LNCaP clone FGC (cell line): ENCODE measurements at places on chromosomes 3 and 15.

DNA sequence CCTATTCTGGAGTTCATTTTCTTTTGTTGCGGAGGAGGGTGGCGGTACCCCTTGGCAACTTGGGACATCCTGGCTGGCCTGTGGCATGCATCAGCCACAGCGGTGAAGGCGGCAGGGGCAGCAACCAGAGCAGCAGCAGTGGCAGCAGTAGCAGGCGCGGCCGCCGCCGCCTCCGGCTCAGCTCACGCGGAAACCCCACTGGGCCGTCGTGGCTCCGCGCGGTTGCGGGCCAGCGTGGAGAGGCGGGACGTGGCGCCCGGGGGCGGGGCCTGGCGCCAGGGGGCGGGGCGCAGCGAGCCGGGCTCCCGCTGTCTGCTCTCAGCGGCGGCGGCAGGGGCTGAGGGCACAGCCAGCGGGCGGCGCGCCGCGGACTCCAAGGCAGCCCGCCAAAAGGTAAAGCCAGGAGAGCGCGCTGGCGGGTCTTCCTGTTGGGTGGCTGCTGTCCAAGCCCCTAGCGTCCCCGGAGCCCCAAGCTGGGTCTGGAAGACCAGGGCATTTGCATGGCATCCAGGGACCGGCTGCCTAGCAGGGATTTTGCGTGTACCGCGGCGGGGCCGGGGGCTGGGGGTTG lies 334.4 kb upstream of the THRB start:
- DNase-seq, result no peak

DNA sequence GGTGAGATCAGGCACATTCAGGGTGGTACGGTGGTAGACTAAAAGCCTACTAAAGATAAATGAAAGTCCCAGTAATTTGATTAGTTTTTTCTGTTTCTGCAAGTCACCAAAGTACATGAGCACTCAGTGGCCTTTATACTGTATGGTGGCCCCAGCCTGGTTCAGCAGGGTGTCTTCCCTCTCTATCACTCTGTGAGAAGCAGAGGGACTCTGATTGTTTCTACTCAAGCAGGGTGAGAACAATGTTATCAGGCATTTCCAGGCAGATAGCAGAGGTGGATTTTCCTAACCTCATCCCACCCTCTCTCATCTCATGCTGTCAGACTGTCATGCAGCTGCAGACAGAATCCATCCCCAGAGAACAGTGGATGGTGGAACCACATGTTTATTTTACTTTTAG lies 71.5 kb upstream of the BFSP2 start:
- DNase-seq, result no peak

DNA sequence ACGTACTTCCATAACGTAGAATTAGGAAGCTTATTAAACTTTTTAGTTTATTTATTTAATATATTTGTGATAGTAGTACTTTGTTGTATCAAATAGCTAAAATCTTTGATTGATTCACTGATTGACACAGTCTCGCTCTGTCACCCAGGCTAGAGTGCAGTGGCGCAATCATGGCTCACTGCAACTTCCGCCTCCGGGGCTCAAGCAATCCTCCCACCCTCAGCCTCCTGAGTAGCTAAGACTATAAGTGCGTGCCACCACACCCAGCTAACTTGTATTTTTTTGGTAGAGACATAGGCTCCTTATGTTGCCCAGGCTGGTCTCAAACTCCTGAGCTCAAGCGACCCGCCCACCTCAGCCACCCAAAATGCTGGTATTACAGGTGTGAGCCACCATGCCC lies 5.7 kb downstream of the APH1B start:
- no peak for DNase-seq

- DNase-seq, result no peak
Measured at GRCh38 chr3:8345398-8345797, 156.2 kb upstream of the LMCD1 start.

- no peak for DNase-seq
Measured at GRCh38 chr3:2362122-2362521, 263.5 kb downstream of the CNTN4 start.

DNA sequence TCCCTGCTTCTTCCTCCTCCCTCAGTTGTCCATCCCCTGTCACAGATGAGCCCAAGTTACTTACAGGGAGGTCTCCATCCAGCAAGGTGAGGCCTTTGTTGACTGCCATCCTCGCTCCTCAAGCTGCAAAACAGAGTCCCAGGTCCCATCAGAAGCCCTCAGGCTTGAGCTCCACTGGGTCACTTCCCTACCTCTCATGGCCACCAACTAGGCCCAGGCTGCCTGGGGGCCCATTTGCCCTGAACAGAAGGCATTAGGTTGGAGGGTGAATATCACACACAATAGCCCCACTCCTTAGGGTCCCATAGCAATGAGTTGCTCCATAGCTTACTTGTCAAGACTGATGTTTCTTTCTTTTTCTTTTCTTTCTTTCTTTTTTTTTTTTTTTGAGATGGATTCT lies 1.8 kb downstream of the PLIN1 start:
- no peak for DNase-seq

DNA sequence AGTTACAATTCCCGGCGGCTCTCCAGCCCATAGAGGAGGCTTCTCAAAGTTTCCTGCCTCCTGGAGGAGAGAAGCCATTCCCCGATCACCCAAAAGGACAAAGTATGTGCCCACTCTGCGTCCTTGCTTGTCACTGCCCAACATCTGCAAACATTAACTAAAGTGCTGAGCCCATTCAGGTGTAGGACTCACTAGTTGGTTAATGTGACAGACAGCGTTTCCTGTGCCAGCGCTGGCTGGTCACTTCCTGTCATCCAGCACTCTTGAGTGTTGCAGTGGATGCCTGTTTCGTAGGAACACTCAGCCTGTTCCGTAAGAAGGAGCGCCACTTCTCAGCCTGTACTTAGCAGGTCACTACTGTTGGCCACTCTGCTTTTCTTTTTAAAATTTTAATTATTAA lies 100.3 kb downstream of the APBA2 start:
- DNase-seq, result no peak

GRCh38 chr15:66954601-66955000 lies 110.8 kb upstream of the SMAD3 start:
- no peak for DNase-seq

DNA sequence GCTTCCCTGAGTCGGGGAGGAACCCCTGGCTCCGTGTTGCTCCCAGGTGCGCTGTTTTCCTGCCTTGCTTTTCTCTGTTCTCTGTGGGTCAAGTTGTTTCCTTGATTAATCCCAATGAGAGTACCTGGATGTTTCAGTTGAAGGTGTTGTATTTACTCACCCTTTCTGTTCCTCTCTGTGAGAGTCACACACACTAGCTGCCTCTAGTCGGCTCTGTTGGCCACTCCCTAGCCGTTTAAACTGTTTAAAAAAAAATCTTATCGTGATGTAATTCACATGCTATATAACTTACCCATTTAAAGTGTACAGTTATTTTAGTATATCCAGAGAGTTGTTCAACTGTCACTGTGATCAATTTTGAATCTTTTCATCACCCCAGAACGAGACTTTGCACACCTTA lies 74.0 kb downstream of the AKAP13 start:
- DNase-seq, result no peak

DNA sequence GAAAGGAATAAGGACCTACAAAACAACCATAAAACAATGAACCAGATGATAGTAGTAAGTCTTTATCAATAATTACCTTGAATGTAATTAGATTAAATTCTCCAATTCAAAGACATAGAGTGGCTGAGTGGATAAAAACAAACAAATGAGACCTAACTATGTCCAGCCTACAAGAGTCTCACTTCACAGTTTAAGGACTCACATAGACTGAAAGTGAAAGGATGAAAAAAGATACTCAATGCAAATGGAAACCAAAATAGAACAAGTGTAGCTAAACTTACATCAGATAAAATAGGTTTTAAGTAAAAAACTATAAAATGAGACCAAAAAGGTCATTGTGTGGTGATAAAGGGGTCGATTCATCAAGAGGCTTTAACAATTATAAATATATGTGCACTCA lies 21.9 kb upstream of the NR1I2 start:
- DNase-seq, result no peak

- DNase-seq, result no peak
Measured at GRCh38 chr15:48170981-48171380, 7.1 kb downstream of the MYEF2 start.

DNA sequence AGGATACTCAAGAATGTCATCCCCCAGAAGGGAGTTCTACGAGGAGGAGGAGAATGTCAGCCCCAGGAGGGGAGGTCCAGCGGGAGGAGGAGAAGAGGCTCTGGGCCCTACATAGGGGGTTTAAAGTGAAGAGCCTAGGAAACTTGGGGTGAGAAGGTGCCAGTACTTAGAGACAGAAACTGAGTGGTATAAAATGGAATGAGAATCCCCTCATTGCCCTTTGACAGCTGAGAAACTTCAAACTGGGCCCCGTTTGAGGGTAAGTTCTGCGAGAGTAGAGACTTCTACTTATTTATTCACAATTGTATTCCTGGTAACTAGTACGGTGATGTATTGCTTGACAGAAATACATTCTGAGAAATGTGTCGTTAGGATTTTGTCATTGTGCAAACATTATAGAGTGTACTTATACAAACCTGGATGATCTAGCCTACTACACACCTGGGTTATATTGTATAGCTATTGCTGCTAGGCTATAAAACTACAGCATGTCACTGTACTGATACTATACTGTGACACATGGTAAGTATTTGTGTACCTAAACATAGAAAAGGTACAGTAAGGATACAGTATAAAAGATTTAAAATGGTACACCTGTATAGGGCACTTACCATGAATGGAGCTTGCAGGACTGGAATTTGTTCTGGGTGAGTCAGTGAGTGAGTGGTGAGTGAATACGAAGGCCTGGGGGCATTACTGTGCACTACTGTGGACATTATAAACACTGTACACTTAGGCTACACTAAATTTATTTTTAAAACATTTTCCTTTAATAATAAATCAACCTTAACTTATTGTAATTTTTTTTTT lies 62.0 kb downstream of the TSC22D2 start:
- no peak for DNase-seq

- DNase-seq, result no peak
Measured at GRCh38 chr3:122502941-122503340, 11.8 kb downstream of the KPNA1 start.

GRCh38 chr3:121660356-121661171 lies at the start of gene HCLS1:
HCLS1 (minus strand) TSS chr3:121660903; CDS start chr3:121658347, 2,556 bp downstream.
- no peak for DNase-seq

DNA sequence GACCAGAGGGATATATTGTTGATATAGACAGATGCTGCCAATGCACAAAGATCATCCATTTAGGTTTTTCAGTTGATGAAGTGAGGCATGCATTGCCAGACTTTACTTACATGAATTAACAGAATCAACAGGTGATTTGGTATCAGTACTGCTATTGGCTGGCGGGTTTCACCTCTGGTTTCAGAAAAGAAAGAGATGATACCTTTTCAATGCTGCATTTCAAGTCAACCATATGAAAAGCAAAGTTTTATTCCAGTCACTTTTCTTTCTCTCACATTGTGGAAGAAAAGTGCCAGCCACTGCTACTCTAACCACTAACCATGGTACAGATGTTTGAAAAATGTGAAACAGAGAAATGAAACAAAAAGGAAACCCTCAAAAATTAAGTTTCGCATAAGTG lies 289.1 kb downstream of the TIGIT start:
- DNase-seq, result no peak

GRCh38 chr3:17911986-17912760 lies 169.7 kb upstream of the TBC1D5 start:
- DNase-seq, result no peak

DNA sequence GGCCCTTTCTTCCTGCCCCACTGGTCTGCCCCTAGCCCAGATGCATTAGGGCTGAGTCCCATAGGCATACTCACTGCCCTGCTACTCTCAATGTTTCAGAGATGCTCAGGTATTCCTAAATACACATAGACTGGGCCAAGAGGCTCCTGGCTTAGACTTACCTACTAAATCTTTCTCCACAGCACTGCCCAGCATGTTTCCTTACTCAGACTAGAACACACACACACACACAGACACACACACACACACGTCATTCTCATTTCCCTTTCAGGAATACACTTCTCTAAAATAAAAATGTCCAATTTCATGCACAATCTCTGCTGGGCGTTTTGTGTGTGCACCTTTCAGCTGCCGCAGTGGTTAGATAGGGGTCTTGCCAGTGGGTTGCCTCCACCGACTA lies 175.7 kb downstream of the FAM43A start:
- no peak for DNase-seq

DNA sequence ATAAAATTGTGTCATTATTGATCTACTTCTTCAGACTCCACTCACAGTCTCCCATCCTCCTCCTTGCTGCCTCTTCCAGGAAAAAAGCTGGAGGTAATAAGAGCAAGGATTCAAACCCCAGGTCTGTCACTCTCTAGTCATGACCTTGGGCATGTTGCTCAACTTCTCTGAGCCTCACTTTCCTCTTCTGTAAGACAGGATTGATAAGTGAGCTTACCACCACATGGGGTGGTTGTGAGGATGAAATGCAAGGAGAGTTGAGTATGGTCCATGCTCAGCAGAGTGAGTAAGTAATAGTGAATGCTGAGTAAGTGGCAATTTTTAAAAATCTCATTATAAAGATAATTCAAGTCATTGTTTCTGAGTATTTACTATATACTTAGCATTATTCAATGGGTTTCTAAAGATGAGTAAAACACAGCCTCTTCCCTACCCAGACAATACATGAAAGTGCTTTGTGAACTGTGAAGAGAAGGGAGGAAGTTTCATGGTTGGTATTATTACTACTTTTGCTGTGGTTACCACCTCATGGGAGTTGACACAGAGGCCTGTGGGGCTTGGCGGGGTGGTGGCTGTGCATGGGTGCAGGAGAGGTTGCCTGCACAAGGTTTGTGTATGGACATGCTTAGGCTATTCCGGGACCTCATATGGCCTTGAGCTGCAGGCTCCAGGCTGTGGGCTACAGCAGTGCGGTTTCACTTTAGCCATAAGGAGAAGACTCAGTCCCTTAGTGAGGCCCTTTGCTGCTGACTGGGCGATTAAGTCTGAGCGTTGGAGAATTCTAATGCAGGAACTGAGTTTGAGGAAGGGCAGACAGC lies 30.0 kb downstream of the SLC6A11 start:
- no peak for DNase-seq

GRCh38 chr3:161740421-161740820 lies 243.8 kb downstream of the OTOL1 start:
- DNase-seq, result no peak

DNA sequence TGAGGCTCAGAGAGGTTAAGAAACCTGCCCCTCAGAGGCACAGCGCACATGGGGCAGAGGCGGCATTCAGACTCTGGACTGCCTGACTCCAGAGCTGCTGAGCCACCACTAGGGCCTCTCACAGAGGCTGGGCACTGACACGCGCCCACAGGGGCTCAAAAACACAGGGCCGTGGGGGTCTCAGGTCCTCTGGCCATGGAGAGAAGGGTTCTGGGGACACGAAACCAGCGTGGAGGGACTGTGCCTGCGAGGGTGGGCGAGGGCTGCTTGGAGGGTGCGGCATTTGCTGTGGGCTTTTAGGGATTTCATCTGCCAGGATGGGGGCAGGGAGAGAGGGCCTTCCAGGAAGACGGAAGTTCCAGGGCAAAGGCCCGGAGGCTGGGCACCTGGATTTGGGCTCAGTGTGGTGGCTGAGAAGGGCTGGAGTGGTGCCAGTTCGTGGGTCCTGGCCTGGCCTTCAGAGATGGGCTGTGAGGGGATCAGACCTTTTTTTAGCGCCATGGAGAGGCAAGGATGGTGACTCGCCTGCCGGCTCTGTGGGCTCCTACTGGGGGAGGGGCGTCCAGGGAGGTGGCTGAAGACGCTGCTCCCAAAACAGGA lies 69.6 kb downstream of the EFCAB12 start:
- DNase-seq, result no peak

GRCh38 chr3:194051366-194052149 lies 84.4 kb upstream of the HES1 start:
- DNase-seq, result no peak
